ENCODE measurements at places on chromosomes 3 and 15.

- DNase-seq: no peak
Measured at GRCh38 chr3:127620637-127621375, 8.2 kb upstream of the PODXL2 start.

DNA sequence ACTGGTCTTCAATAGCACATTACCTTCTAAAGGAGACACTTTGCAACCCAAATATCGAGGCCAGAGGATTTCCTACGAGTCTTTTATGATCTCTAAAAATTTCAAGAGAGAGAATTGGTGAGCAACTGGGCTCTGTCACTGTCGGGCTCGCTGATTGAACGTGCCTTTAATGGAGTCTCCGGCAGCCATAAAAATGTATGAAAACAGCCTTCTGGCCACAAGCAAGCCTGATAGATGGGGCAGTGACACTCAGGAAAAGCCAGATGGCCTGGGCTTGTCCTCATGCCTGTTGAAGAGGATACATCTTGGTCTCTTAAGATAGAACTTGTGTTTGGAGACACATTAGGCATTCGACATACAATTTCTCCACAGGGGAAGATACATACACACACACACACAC lies 419.5 kb upstream of the PROK2 start:
- DNase-seq: no peak

DNA sequence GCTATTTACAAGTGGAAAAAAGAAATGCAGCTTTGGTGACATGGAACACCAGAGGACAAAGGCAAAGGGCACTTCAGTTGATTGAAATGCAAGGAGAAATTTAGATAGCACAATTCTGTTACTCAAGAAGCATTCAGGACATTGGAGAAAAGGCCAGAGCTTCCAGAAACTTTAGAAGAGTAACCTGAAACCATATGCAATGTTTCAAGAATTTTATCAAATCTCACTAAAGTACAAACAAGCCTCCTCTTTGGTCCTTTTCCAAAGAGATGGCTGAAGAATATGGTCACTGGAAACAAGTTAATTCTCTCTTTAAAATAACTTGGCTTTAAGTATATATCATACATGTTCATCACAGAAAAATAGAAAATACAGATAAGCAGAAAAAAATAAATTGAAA lies 14.6 kb upstream of the LMOD3 start:
- no peak for DNase-seq

GRCh38 chr15:25796395-25796794 lies 66.7 kb downstream of the ATP10A start:
- no peak for DNase-seq

- DNase-seq: no peak
Measured at GRCh38 chr3:54940971-54941370, 13.1 kb upstream of the LRTM1 start.

- no peak for DNase-seq
Measured at GRCh38 chr3:49500732-49501609, 30.9 kb downstream of the DAG1 start.

DNA sequence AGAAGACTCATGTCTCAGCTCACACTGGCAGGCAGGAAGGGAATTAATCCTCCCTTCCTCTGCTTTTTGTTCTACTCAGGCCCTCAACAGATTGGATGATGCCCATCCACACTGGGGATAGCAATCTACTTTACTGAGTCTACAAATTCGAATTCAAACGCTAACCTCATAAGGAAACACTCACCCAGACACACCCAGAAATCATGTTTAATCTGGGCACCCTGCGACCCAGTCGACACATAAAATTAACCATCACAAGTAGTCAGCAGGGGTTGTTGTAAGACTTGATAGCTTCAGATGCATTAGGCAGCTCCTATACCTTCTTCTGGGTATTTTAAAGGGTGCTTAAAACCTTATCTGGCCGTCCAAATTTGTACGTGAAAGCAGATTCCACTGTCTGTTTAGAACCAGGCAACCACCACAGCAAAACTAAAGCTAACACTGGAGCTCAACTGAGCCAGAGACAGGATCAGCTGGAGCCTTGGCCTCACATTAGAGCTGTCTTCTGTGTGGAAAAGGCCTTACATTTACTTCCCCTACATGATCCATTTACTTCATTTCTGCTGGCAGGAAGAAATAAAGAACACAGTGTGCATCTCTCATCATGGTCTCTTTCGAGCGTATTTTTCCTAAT lies 407.3 kb upstream of the PPP2R3A start:
- DNase-seq: no peak

GRCh38 chr3:125309476-125309875 lies 65.6 kb downstream of the ZNF148 start:
- no peak for DNase-seq

DNA sequence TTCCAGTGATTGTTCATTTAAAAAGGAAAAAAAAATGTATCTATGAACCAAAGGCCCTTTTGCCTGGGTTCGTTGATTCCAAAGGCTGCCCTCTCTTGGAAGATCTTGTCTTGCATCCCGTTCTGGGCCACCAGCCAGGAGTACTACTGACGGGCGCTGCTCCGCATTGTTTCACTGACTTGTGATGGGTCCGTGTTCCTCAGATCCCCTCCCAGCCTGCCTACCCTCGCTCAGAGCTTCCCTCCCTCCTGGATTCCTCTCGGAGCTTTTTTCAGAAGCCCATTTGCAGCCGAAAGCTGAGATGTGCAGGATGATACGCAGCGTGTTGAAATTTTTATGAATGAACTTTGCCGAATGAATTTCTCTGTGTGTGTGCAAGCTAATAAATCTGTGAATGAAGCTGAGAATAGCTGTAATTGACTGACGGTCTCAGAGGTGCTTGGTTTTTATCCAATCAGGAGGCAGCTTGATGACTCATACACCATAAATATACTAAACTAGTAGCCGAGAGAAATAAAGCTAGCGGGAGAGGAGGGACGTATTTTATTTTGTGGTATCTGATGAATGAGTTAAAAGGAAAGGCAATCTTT lies at the start of gene SHC4:
TSS of gene SHC4 (minus strand) at position 396 of the 590 bp plus-strand sequence. CDS start 904 bp downstream, outside the sequence.
- peak; percentile 37 for DNase-seq

DNA sequence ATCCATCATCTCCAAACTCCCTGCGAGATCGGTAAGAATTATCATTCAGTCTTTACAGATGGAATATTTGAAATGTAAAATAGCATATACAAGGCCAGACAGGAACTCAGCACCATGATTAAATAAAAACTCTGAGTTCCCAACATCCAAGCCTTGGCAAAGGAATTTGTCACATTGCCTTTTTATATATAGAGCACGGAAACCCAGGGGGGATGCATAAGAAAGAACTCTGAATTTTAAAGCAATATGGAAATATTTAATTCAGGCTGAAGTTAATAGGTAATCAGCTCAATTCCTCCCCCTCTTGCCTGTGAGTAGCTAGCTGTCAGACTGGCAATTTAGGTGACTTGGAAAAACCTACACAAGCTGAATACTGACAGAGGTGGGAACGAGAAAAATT lies 217.9 kb upstream of the KCNMB2 start:
- DNase-seq: no peak

DNA sequence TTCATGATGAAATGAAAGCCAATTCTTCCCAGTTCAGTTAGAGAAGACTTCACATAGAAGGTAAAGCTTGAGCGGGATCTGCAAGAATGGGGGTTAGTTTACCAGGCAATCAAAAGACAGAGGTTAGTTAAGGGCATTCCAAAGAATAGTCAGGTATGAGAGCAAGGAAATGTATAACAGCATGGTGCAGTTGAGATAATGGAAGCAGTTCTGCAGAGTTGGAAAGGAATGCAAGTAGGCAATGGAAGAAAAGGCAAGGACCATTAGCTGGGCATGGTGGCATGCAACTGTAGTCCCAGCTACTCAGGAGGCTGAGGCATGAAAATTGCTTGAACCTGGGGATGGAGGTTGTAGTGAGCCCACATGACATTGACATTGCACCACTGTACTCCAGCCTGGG lies 55.0 kb downstream of the LSAMP start:
- DNase-seq: no peak

- DNase-seq: no peak
Measured at GRCh38 chr3:191263850-191264249, 64.8 kb downstream of the OSTN start.

GRCh38 chr3:144058713-144059112 lies 87.1 kb downstream of the DIPK2A start:
- DNase-seq: no peak

DNA sequence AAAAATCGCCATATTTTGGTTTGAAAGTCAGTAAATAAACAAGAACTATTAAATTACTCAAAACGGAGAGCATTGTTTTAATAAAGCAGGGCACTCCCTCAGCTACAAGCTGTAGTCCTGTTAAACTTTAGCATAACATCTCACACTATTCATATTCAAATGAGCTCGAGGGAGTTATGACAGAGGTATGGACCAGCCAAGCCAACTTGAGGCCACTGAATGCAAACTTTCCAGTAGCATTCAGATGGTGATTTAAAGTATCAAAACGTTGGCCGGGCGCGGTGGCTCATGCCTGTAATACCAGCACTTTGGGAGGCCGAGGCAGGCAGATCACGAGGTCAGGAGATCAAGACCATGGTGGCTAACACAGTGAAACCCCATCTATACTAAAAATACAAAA lies 132.9 kb downstream of the GABRB3 start:
- DNase-seq: no peak

GRCh38 chr15:48627260-48627940 lies 18.1 kb downstream of the FBN1 start:
- DNase-seq: no peak

GRCh38 chr3:59884409-59884808 lies 834.6 kb upstream of the CFAP20DC start:
- no peak for DNase-seq

GRCh38 chr3:81851176-81851575 lies 89.7 kb upstream of the GBE1 start:
- no peak for DNase-seq

DNA sequence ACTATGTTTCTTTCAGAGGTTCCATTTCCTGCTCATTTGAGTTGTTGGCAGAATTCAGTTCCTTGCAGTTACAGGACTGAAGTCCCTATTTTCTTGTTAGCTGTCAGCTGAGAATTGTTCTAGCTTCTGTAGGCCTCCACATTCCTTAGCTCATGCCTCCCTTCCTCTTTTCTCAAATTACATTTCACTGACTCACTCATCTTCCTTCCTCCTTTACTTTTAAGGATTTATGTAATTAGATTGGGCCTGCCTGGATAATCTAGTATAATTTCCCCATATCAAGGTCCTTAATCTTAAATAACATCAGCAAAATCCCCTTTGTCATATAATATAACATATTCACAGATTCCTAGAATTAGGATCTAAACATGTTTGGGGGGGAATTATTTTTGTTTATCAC lies 40.6 kb upstream of the RBMS3 start:
- no peak for DNase-seq

- no peak for DNase-seq
Measured at GRCh38 chr15:77201665-77202064, 130.8 kb upstream of the TSPAN3 start.

GRCh38 chr3:53026382-53027162 lies 19.3 kb downstream of the SFMBT1 start:
- DNase-seq: no peak

DNA sequence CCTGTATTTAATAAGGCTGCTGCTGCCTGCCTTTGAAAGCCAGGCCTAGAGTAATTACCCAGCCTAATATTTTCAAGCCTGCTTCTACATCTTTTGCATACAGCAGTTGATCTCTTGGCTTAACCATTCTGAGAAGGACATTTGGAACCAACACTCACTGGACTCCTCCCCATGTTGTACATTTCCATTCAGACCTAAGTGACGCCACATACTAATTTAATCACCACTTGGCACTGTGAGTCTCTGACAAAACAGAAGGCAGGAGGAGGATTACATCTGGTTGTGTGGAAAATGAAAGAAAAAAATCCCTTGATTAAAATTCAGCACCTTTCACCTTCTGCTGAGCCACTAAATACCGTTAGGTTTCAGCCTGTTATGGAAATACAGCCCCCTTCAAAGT lies 102.2 kb upstream of the ARRDC4 start:
- DNase-seq: no peak

DNA sequence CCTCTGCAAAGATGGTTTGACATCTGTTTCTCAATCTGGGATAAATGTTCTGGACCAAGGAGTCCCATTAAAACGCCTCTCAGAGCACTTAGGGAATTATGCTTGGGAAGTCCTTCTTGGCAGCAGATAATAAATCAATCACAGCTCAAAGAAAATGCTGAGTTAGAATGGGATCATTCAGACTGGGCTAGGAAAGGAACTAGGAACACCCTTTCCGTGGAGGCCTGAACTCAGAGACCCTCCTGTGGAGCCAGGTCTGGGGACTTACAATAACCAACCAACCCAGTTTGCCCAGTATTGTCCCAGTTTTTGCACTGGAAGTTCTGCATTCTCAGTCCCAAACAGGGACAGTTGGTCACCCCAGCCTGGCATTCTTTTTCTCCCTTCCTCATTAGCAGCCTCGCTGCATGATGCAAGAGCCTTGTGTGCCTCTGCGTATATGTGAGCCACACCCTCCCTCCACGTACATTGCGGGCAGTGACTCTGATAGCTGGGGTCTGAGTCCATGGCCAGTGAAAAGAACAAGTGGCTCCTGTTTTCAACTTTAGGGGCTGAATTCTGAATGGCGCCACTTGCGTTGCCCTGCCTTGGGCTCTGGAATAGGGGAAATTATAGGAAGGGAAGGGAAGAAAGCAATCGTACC lies 88.7 kb downstream of the SEMA5B start:
- DNase-seq: no peak

DNA sequence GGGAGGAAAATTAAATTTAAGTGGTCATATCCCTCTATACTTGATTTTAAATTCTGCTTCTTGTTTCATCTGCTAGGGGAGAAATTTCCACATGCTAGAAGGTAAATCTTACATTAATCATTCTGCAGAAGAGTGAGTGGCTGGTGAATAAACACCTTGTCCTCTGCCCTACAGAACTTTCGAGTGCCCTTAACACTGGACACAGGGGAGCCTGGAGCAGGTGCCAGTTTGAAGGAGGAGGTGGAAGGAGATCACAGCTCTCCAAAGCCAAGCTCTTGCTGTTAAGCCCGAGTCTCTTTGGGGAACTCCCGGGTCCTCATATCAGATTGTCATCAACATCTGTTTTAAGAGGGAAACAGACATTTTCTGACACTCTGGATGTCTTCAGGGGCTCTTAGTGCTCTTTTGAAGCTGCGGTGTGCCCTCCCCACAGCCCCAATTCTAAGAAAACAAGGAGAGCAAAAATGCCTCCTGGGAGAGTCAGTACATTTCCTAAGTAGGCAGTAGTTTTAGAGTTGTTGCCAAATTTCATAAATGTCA lies 31.3 kb downstream of the LAMP3 start:
- DNase-seq: no peak

DNA sequence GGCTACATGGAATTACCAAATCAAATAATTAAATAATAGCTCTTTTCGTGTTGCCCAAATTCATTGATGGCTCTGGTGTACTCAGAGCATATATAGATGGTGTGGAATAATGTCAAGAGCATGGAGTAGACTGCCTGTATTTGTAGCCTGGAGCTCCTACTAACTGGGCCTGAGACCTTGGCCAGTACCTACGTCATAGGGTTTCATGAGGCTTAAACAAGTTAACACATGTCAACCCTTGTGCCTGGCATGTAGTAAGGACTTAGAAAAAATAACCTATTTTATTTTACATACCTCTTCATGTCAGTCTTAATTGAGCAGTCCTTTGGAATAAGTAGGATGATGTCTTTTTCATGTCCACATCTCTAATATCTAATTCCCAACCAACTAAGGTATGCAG lies 223.7 kb upstream of the DPH6 start:
- DNase-seq: no peak
